ENCODE measurements at places on chromosomes 5 and 9.

- no peak for DNase-seq
- H3K4me1 ChIP-seq = no peaks in the 10 kb centered on the region
- H3K27me3 ChIP-seq = no peaks in the 10 kb centered on the region
- H3K36me3 ChIP-seq = peaks cover 55% of the 10 kb centered on the region
- no peak overlapping the region for H3K27ac ChIP-seq
Measured at GRCh38 chr9:93541581-93542349, 34.6 kb upstream of the PHF2 start.

GRCh38 chr9:116318468-116319374 lies 165.1 kb downstream of the PAPPA start:
- no peak for DNase-seq
- no peaks in the 10 kb centered on the region for H3K36me3 ChIP-seq
- no peaks in the 10 kb centered on the region for H3K4me1 ChIP-seq
- no peaks in the 10 kb centered on the region for H3K27me3 ChIP-seq

GRCh38 chr9:74666625-74667316 lies 169.6 kb downstream of the RORB start:
- no peak overlapping the region for H3K27ac ChIP-seq
- H3K27me3 ChIP-seq = no peaks in the 10 kb centered on the region
- H3K4me1 ChIP-seq = no peaks in the 10 kb centered on the region

DNA sequence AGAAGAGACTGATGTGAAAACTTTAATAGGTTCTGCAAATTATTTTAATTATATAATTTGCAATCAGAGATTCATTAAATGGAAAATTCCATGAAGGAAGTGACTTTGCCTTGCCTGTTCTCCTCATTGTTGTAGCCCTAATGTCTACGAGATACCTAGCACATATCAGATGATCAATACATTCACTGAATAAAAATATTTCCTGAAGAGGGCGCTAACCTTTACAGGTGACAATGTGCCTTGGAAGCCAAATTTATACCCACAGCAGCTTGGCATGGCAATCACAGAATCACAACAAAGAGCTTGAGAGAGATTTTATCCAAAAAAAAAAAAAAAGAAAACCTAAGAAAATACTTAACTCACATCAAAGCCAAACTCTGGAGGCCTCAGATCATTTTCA lies 17.4 kb downstream of the HAUS6 start:
- peaks cover 2% of the 10 kb centered on the region for H3K4me1 ChIP-seq
- no peaks in the 10 kb centered on the region for H3K27me3 ChIP-seq
- DNase-seq = no peak
- H3K36me3 ChIP-seq = peaks cover 47% of the 10 kb centered on the region
- no peak overlapping the region for H3K27ac ChIP-seq

GRCh38 chr9:92895812-92896436 lies 18.1 kb upstream of the ZNF484 start:
- peaks cover 27% of the 10 kb centered on the region for H3K4me1 ChIP-seq
- H3K27ac ChIP-seq = no peak overlapping the region
- H3K27me3 ChIP-seq = no peaks in the 10 kb centered on the region
- H3K4me3 ChIP-seq = no peak overlapping the region

DNA sequence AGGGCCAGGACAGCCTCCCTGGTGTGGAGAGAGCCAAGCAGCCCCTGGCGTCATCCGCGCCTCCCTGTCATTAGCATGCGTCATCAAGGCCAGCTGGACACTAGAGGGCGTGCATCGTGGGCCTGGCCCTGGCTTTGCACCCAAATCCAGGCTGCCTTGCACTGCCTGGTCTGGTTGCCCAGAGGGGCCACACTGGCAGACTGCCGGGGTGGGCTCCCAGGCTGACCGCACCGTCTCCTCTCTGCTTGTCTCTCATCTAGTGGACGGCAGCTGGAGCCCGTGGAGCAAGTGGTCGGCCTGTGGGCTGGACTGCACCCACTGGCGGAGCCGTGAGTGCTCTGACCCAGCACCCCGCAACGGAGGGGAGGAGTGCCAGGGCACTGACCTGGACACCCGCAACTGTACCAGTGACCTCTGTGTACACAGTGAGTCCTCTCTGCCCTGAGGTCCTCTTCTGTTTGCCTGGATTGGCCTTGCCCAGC lies 29.0 kb downstream of the HK3 start:
- H3K4me1 ChIP-seq = no peaks in the 10 kb centered on the region
- DNase-seq = no peak
- peaks cover 21% of the 10 kb centered on the region for H3K27me3 ChIP-seq
- H3K4me3 ChIP-seq = no peak overlapping the region

DNA sequence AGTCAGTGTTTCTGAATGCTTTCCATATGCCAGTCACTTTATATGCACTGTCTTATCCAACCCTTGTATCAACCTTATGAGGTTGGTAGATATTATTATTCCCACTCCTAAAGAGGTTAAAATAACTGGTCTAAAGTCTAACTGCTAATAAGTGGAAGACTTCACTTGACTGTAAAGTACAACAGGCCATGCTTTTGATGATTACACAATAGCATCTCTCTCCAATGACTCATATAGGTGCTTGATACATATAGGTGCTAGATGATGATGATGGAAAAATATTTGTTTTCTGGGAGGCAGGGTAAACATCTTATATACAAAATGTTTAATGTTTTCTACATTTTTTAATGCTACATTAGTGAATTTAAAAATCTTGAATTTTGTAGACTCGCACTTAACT lies 75.9 kb upstream of the NR3C1 start:
- H3K36me3 ChIP-seq = no peaks in the 10 kb centered on the region
- H3K4me1 ChIP-seq = no peaks in the 10 kb centered on the region
- no peak overlapping the region for H3K27ac ChIP-seq
- H3K4me3 ChIP-seq = no peak overlapping the region
- H3K27me3 ChIP-seq = no peaks in the 10 kb centered on the region
- DNase-seq = no peak

GRCh38 chr9:132518626-132519025 lies 63.8 kb upstream of the BARHL1 start:
- H3K36me3 ChIP-seq = no peaks in the 10 kb centered on the region
- DNase-seq = no peak
- no peak overlapping the region for H3K27ac ChIP-seq
- H3K4me1 ChIP-seq = no peaks in the 10 kb centered on the region
- H3K27me3 ChIP-seq = peaks cover 7% of the 10 kb centered on the region

- peak; percentile 75 for DNase-seq
- H3K36me3 ChIP-seq = peaks cover 6% of the 10 kb centered on the region
- H3K27me3 ChIP-seq = peaks cover 18% of the 10 kb centered on the region
- H3K4me3 ChIP-seq = peak overlapping the region; percentile 50
Measured at GRCh38 chr9:87713278-87713987, 12.5 kb upstream of the CTSL start.

DNA sequence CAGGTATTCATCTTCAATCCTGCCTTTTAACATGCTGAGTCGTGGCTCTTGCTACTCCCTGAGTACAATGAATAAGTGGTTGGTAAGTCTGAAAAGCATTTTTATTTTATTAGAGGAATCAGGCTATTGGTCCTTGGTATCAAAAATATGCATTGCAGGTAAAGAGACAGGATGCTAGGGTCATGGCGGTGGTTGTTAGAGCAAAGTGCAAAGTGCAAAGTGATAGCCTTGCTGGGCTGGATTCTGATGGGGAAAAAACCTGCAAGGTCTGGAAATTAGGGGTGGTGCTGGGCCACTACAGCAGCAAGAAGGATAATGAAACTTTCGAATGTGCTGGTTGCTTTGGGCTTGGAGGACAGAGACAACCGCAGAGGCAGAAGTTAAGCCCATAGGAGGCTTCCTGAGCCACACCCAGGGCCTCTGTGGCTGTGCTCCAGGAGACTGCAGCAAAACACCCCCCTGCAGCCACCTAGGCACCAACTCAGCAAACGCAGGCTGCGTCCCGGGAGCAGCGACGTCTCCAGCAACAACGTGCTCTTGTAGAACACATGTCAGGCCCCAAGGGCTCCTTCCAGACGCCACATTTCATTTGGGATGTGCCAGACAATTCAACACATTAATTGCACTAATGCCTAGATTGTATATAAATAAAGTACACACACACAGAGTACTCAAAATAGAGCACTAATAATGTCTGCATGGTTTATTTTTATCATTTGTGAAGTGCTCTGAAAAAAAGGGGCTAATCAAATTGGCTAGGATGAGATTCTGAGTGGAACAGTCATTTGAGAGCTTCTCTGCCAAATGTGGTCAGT lies 149.8 kb upstream of the RAPGEF1 start:
- no peaks in the 10 kb centered on the region for H3K27me3 ChIP-seq
- no peak for DNase-seq
- H3K27ac ChIP-seq = no peak overlapping the region
- peaks cover 7% of the 10 kb centered on the region for H3K4me1 ChIP-seq
- no peak overlapping the region for H3K4me3 ChIP-seq

DNA sequence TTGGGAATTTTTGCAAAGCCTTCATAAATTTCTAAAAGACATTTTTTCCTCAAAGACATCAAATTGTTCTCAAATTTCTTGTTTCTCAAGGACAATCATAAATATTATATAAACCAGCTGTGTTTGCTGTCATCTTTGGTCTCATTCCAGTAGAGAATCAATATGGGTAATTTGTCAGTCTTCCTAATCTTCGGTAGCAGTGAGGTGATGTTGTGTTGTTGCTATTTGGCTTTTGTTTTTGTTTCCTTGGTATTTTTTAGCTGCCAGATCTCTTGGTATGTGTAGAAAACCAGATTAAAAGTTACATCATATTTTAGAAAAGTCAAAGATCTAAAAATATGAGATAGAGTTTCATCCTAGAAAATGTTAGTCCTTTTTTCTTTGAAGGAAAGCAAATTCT lies 87.5 kb downstream of the CAMK4 start:
- peaks cover 23% of the 10 kb centered on the region for H3K4me1 ChIP-seq
- H3K36me3 ChIP-seq = no peaks in the 10 kb centered on the region
- no peaks in the 10 kb centered on the region for H3K27me3 ChIP-seq
- no peak for DNase-seq

DNA sequence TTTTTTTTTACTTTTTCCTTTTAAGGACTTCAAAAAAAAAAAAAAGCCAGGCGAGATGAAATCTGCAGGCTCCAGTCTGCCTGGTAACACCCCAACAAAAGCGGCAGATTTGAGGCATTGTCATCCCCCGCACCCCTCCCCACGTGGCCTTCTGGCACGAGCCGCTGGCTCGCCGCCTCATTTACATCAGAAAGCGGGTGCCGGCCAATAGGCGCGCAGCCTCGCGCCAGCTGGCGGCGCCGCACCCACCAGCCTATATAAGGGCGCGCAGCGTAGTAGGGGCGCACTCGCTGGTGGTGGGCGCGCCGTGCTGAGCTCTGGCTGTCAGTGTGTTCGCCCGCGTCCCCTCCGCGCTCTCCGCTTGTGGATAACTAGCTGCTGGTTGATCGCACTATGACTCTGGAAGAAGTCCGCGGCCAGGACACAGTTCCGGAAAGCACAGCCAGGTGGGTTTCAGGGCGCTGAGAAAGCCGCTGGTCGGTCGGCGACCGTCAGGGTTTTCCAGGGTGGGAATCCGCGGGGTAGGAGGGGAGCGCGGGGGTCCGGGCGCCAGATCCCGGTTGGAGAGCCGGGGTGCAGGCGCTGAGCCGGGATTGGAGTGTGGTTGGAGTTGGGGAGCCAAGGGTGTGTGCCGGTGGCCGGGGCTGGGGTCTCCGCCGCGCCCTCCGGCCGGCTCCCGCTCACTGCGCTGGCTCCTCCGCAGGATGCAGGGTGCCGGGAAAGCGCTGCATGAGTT lies at the start of gene GADD45G:
TSS of gene GADD45G (plus strand) at position 284 of the 736 bp plus-strand sequence. CDS start at position 394, 110 bp downstream.
- peak; percentile 96 for DNase-seq
- H3K36me3 ChIP-seq = peaks cover 27% of the 10 kb centered on the region
- peak within 1 kb of the TSS; percentile 89 for H3K4me3 ChIP-seq
- H3K27ac ChIP-seq = peak within 1 kb of the TSS; percentile 82

- no peaks in the 10 kb centered on the region for H3K36me3 ChIP-seq
- H3K27me3 ChIP-seq = peaks cover 3% of the 10 kb centered on the region
- H3K4me3 ChIP-seq = no peak overlapping the region
- no peaks in the 10 kb centered on the region for H3K4me1 ChIP-seq
- H3K27ac ChIP-seq = no peak overlapping the region
Measured at GRCh38 chr9:23532282-23532681, 293.8 kb downstream of the ELAVL2 start.

GRCh38 chr9:16485575-16486321 lies 384.7 kb downstream of the BNC2 start:
- no peak overlapping the region for H3K27ac ChIP-seq
- H3K4me3 ChIP-seq = no peak overlapping the region
- H3K36me3 ChIP-seq = no peaks in the 10 kb centered on the region
- DNase-seq = no peak
